ENCODE measurements at places on chromosomes 12 and 14.

DNA sequence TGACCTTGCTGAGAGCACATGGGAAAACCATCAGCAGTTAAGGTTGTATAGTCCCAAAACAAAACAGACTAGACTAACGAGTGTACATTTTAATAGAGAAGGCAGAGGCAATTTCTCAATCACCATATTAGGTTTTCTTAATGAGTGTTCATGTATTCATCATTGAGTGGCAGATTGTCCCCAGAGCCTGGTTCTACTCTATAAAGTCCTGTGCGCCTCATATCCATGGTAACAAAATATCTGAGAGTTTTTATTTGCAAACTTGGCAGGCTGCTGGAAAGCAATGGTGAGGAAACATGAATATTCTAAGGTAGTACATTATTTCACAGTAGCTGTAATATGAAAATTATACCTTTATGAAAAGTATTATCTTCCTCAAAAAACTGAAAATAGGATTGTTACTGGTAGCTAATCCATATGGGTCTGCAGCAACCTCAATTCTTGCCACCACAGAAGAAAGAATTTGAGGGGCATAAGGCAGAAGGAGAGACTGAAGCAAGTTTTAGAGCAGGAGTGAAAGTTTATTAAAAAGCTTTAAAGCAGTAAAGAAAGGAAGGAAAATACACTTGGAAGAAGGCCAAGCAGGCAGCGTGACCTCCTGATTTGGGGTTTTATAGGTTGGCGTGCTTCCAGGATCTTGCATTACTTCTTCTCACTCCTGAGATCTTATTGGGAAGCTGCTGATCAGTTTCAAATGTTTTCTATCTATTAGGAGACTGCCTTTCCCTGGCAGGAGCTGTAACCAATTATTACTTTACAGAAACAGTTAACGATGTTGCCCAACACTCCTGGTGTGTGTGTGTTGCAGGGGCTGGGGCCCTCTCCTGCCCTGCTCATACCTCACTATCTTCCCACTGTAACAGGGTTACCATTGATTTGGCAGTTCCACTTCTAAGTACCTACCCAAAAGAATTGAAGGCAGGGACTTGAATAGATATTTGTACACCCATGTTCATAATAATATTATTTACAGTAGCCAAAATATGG lies 154.0 kb upstream of the NUDT4 start:
- no peak for DNase-seq

DNA sequence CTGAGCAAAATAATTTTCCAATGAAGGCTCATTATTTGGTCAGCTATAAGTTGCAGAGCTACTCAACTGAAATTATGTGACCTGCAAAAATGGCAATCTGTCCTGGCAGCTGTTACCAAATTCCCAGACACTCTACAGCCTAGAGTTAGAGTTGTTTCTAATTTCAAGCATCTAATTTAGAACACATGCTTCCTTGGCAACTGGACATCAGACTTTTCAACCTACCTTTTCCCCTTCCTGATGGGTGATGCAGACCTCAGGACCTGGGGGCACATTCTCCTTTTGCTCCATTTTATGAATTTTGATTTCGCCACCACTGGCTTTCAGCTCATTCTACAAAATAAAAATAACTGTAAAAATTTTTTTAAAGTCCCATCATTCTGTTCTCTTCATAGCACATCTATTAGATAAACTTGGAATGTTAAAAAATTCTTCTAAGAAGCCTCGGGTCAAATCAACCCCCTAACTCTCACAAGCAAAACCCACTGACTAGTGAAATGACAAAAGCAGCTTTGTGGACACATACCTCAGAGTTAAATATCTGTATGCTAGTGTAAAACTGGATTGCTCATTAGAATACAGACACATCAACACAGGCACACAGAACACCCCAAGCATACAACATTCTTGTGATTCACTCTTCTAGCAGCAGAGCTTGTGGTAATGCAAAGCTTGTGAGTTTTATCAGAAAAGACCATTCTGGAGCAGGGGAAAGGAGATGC lies 33.5 kb upstream of the CERS5 start:
- no peak for DNase-seq

GRCh38 chr12:119151445-119152026 lies 27.2 kb upstream of the HSPB8 start:
- DNase-seq, result no peak

GRCh38 chr14:43198465-43198864 lies 1308.6 kb downstream of the FSCB start:
- no peak for DNase-seq

DNA sequence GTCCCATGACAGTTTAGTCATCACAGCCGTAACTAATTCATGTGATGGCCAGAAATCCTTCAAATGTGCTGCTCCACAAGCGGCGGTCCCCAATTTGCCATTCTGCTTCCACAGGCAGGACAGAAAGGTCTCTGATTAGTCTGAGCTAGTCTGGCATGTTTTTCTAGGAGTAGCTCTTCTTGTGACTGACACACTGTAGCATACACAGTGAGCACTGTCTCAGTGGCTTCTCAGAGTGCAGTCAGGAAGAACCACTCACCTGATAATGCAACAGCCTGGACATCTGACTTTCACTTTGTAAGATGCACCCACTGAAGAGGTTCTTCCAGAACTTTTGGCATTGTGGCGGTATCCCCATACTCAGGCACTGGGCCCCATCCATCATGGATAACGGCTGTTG lies 1266.2 kb downstream of the TMEM121 start:
- no peak for DNase-seq

DNA sequence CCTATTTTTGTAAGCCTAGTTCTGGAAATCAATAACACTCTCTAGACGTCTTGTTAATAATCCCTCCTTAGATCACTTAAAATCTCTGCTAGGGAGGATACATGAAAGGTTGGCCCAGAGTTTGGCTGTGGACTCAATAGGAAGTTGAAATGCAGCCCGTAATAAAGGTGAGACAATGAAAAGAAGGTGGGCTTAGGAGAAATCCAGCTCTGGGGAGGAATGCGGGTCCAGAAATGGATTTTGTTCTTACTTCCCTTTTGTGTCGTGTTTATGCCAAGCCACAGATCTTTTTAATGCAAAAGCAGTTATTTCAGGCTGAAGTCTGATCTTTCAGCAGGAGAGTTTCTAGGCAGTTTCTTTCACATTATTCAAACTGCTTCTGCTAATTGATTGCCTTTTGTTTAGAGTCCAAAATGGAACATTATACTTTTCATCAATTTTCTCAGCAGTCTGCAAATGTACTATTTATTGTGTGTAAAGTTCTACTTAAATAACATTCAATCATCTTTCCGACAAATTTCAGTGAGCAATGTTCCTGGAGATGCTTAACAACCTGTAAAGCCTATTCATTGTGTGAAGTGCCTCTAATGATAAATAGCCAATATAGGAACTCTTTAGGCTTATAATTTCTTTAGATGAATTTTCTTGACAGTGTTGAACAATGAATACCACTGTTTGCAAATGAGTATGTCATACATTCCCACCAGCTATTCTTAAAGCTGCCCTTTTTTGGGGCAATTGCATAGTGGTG lies 252.9 kb upstream of the KRR1 start:
- no peak for DNase-seq

DNA sequence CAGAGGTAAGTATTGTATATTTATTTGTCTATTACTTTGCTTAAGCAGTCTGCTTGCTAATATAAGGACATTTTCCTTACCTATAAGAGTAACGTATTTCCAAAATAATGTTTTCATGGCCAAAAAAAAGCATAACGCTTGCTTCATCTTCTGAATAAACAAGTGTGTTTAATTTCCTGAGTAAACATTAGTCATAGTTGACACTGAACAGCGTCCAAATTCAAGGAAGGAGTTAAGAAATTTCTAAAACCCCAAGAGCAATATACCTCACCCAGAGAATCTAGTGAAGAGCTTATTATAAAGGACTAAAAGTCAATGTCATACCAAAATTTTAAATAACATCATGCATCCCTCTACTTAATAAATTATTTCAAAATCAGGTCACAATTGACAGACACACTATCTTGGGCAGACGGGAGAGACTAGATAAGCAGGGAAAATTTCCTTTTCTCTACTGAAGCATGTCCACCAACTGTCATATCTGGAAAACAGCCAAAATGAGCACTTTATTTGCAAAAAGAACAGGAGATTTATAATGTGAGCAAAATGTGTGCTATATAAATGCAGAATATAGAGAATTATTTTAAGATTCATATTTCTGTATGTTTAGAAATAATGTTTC lies 25.1 kb downstream of the ANKS1B start:
- DNase-seq, result no peak

- DNase-seq, result no peak
Observed at GRCh38 chr14:57845802-57846531, 19.9 kb downstream of the SLC35F4 start.

DNA sequence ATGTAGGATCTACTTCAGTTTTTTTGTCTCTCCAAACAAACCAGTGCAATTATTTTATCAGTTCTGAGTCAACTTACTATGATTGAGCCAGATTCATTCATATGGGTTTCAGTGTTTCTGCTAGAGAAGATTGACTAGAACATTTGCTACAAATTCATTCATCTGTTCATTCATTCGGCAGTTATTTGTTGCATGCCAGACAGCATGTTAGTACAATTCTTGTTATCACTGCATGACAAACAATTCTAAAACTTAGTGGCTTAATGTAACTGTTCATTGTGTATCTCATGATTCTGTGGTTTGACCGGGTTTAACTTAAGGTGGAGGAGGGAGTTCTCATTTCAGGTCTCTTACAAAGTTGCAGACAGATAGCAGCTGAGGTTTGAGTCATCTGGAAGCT lies 52.3 kb downstream of the POLR3B start:
- DNase-seq, result no peak

DNA sequence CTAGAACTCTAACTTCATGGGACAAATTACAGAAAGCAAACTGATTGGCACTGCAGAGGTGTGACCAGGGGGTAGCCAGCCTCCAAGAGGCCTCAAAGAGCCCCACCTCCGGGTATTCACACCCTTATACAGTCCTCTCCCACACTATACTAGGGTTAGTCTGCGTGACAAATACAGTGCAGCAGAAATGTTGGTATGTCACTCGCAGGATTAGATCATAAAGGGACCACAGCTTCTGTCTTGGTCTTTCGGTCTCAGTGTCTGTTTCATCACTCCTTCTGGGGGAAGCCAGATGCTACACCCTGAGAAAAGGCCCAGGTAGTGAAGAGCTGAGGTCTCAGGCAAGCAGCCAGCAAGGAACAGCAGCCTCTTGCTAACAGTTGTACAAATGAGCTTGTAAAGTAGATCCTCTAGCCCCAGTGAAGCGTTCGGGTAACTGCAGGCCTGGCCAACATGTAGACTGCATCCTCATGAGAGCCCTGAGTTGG lies 68.9 kb upstream of the SAV1 start:
- DNase-seq, result peak; percentile 24

DNA sequence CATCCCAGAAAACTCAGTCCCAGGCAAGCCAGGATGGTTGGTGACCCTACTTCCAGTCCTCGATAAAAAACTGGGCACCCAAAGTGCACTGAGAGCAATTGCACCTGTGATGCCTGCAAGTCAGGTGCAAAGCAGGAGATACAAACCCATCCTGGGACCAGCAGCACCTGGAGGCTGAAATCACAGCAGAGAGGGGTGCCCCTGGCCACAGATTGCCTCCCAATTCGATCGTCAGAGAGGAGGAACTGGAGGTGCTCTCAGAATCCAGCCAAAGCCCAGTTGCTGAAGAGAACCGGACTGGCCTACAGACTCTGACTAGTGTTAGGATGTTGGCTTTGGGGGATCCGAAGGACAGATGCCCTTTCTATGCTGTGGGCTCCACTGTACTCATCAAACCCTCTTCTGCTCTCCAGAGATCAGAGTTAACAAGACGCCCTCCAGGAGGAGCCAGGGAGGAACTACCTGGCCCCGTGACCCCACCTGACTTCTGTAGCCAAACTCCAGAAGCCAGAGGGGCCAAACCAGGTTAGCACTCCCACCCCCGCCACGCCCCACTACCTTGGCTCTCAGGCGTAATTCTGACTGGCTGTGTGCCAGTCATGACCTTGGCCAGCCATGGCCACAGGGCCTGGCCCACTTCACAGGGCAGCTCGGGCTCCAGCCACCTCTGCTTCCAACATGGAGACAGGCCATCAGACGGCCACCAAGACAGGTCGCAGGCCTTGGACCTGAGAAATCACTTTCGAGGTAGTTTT lies 284.5 kb upstream of the RTL1 start:
- no peak for DNase-seq

GRCh38 chr12:57898308-57898970 lies 42.9 kb upstream of the ATP23 start:
- DNase-seq, result no peak

DNA sequence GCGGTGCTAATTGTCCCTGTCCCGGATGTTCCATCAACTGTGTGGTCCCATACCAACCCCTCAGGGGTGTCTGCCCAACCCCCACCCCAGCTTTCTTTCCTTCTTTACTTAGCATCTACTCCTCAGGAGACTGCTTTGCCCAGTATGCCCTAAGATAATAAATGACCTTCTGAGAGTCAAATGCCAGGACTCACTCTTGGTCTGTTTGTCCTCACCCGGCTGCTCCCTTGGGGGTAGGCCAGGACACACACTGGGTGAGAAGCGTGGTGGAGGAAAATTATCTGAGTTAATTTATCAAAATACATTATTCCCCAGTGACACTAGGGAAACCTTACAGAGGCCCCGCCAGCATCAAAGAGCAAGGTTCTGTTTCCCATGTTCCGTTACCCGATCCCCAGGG lies 457.0 kb downstream of the RGS6 start:
- no peak for DNase-seq

- DNase-seq, result no peak
Observed at GRCh38 chr12:777550-778047, 25.2 kb downstream of the WNK1 start.

- no peak for DNase-seq
Observed at GRCh38 chr14:25463480-25463879, 413.5 kb upstream of the STXBP6 start.

- DNase-seq, result no peak
Observed at GRCh38 chr12:57048423-57049118, 1.4 kb downstream of the MYO1A start.

DNA sequence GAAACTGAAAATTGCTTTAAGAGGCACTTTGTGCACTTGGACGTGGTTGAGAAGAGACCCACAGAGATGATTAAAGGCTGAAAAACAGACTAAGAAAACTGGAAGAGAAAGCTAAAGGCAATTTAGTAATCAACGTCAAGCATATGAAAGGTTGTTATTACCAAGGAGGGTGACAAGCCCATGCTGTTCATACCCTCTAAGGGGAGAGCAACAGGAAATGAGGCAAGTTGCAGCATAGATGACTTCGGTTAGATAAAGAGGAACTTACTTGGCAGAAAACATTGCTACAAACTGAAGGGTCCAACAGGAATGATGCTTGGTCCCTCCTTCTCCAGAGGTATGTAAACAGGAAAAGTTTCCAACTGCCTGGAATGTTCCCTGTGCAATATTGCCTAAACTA lies 107.8 kb downstream of the DUSP6 start:
- DNase-seq, result no peak

- no peak for DNase-seq
Observed at GRCh38 chr12:56392331-56392730, 29.7 kb upstream of the APOF start.

GRCh38 chr12:111298582-111299436 lies 70.1 kb downstream of the PHETA1 start:
- DNase-seq, result peak; percentile 48

GRCh38 chr12:113247123-113248050 lies 26.1 kb downstream of the TPCN1 start:
- no peak for DNase-seq

GRCh38 chr14:85531141-85531586 lies 1.2 kb downstream of the FLRT2 start:
- no peak for DNase-seq
